ENCODE measurements at places on chromosomes 1 and 21. TPM values are rescaled to one million over a fixed set of nuclear protein-coding genes. Genes with fewer than 3 reads are reported as not detected.
A peak's percentile ranks its signal among the peaks of the same experiment; 100 is the strongest.

GRCh38 chr1:24707687-24708086 is 37.6 kb upstream of the CLIC4 start:
- no peak for ATAC-seq

TNFRSF18 gene
- 796 TPM for total RNA-seq

CDA gene
- total RNA-seq = not detected

- ATAC-seq = no peak
Observed at GRCh38 chr1:154972213-154972516, 1.6 kb upstream of the SHC1 start.

- no peak for ATAC-seq
Observed at GRCh38 chr1:224528900-224529299, 87.2 kb upstream of the CNIH3 start.

IGSF3 gene
- total RNA-seq = 10.0 TPM

DNA sequence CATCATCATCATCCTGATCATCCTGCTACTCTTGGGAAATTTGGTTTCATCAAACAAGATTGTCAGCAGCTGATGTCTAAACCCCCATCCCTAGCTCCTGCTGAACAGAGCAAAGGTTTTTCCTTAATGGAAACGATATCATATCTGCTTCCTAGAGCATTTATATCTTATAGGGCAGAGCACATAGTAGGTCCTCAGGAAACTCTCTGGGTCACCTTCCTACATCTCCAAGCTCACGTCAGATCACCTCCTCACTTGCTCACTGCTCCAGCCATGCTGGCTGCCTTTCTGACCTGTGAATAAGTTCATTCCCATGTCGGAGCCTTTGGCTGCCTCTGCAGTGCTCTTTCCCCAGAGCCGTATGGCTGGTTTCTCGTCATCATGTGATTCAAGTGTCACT is 10.4 kb downstream of the FBXO2 start:
- no peak for ATAC-seq

DNA sequence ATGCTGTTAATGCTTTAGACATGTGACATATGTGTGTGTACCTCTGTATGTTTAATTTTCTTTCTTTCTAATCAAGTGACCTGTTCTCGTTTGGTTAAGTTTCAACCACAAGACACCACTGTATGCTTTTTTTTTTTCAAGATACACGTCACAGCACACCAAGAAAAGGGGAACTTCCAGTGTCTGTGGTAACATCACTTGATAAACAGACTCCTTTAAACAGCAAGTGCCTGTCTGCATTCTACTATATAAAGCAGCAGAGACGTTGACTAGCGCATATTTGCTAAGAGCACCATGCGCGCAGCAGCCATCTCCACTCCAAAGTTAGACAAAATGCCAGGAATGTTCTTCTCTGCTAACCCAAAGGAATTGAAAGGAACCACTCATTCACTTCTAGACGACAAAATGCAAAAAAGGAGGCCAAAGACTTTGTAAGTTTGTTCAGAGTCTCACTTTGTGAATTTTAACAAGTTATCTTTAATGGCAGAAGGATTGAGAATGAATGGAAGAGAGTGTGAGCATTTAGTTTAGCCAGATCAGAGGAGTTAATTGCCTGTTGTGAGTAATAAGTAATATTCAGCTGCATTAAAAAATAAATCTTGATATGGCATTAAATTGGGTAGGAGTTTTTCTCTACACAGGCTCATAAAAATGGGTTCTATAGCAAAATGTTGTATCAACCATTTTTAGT is at the start of gene RGS1:
TSS of gene RGS1 (plus strand) at position 275 of the 691 bp plus-strand sequence. CDS start at position 295, 20 bp downstream.
- peak; percentile 87 for ATAC-seq
